Lower lobe of right lung (tissue), 2 donors: ENCODE measurements at places on chromosomes 5 and 9. TPM values are rescaled to one million over a fixed set of nuclear protein-coding genes. Genes with fewer than 3 reads are reported as not detected.
A peak's percentile ranks its signal among the peaks of the same experiment; 100 is the strongest.

PFN3 gene
- not detected for total RNA-seq

DNA sequence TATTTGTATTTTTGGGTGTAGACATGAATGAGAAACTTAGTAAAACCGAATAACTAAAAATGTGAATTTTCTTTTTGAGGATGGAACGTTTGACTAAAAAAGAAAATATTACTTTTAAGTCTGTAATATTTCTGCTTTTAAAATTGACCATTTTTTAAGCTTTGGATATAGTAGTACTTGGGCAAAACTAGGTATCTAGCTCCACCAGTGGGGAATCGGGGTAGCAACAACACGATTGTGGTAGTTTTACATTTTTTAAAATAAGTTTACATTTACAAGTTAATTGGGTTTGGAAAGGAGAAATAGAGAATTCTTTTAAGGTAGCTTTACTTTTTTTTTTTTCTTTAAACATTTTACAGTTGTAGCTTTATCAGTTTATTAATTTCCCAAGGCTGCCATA is 154.4 kb downstream of the MAN2A1 start:
- no peak overlapping the region for H3K27ac ChIP-seq
- H3K36me3 ChIP-seq = peaks cover 60% of the 10 kb centered on the region
- H3K27me3 ChIP-seq = no peaks in the 10 kb centered on the region
- DNase-seq = no peak
- H3K4me1 ChIP-seq = no peaks in the 10 kb centered on the region
- no peak overlapping the region for H3K4me3 ChIP-seq

GRCh38 chr5:154977409-154977808 is 36.1 kb upstream of the KIF4B start:
- H3K27me3 ChIP-seq = no peaks in the 10 kb centered on the region
- H3K4me1 ChIP-seq = no peaks in the 10 kb centered on the region
- H3K36me3 ChIP-seq = no peaks in the 10 kb centered on the region
- DNase-seq = no peak

GABBR2 gene
- total RNA-seq = 0.24 TPM

GRCh38 chr5:81151546-81151945 is 81.6 kb upstream of the CKMT2 start:
- H3K4me3 ChIP-seq = no peak overlapping the region
- no peak overlapping the region for H3K27ac ChIP-seq
- no peaks in the 10 kb centered on the region for H3K27me3 ChIP-seq

DNA sequence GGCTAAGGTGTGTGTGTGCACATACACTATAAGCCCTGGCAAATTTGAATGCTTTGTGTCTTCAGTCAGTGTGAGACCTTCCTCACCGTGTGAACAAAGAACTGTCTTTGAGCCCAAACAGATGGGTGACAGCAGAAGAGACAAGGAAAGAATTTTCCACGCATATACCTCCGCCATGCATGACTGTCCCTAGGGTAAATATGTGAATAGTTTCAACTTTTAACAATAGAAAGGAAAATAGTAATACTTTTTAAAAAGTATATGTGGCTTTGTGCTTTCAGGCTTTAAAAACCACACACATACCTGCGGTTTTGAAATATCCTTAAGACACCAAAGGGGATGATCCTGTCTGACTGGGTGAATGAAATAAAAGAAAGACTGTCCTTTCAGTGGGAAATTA is 438.6 kb upstream of the MPDZ start:
- H3K36me3 ChIP-seq = no peaks in the 10 kb centered on the region
- DNase-seq = no peak
- H3K27me3 ChIP-seq = no peaks in the 10 kb centered on the region
- H3K27ac ChIP-seq = no peak overlapping the region
- H3K4me3 ChIP-seq = no peak overlapping the region
- peaks cover 13% of the 10 kb centered on the region for H3K4me1 ChIP-seq

GBGT1 gene
- total RNA-seq = 38.5 TPM

TAF11L10 gene
- not detected for total RNA-seq

DNA sequence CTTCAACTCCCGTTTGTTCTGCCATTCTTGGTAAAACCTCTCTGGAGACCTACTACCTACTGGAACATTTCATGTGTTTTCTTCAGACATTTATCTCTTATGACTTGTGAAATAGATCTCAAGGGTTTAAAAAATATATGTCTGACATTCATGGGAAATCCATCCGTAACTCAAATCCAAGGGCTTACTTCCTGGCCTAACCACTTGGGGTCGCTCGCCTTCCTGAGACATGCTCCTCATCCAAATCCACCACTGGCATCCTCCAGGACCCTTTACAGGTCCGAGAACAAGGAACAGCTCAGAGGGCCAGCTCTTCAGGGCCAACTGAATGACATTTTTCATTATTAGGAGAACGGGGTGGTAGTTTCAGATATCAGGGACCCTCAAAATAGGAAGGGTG is 235.1 kb upstream of the TUT7 start:
- DNase-seq = no peak
- no peaks in the 10 kb centered on the region for H3K27me3 ChIP-seq
- no peaks in the 10 kb centered on the region for H3K36me3 ChIP-seq
- no peak overlapping the region for H3K4me3 ChIP-seq
- peaks cover 6% of the 10 kb centered on the region for H3K4me1 ChIP-seq
- no peak overlapping the region for H3K27ac ChIP-seq

DNA sequence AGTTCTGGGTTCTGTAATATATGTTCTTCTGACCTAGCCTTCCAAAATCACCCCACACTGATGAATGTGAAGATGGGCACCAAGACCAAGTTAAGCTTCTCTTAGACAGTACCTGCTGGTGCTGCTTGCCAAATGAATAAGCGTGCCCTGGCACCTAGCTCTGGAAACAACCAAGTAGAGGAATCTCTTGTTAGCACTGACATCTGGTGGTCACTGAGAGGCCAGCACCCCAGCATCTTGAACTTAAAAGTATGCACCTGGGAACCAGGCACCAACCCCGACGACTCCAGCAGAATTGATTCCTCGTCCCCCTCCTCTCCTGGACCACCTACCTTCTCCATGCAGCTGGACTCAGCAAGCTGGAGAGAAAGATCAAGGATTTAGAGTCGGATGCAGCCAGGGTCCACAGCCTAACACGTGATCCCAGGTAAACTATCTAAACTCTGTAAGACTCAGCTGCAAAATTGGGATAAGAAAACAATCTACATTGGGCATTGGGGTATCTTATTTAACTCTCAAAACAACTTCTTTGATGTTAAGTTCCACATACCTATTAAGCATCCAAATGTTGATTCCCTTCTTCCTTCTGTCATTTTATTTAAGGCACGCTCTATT is 89.8 kb downstream of the SLC1A3 start:
- H3K4me1 ChIP-seq = peaks cover 13% of the 10 kb centered on the region
- no peaks in the 10 kb centered on the region for H3K36me3 ChIP-seq
- H3K27me3 ChIP-seq = peaks cover 11% of the 10 kb centered on the region
- H3K27ac ChIP-seq = no peak overlapping the region

- H3K4me3 ChIP-seq = no peak overlapping the region
- H3K4me1 ChIP-seq = no peaks in the 10 kb centered on the region
- no peak overlapping the region for H3K27ac ChIP-seq
Observed at GRCh38 chr5:152933056-152933455, 528.0 kb upstream of the NMUR2 start.

GRCh38 chr5:72266862-72267261 is 53.2 kb downstream of the MRPS27 start:
- H3K4me1 ChIP-seq = no peaks in the 10 kb centered on the region
- DNase-seq = no peak

DNA sequence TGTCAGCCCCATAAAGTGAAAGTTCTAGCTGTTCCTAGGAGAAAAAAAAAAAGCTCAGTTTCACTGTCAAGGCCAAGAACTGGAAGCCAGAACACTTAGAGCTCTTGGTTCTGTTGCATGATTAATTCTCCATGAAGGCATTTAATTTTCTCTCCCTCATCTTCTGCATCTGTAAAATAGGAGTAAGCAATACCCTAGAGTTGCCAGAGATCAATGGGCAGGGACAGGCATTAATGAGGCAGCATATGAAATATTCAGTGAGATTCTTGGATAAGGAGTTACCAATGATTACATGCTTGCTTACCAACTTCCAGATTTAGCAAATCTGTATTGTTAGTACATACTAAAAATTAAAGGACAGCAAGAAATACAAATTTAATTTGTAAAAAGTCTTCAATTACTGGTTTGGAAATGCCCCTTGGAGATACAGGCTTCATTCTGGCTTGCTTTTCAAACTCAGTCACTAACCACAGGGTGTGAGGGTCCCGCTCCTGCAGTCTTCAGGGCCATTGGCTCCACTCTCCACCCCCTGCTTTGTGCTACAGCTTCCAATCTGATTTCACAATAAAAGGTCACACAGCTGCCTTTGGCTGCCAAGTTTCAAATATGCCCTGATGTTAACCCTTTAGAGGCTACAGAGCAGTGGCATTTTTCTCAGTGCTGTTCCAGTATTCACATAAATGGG is 624.6 kb downstream of the BNC2 start:
- H3K4me3 ChIP-seq = no peak overlapping the region
- H3K27ac ChIP-seq = no peak overlapping the region
- DNase-seq = no peak

GRCh38 chr5:138725153-138725817 is 27.9 kb upstream of the CTNNA1 start:
- DNase-seq = peak; percentile 60
- H3K27ac ChIP-seq = peak overlapping the region; percentile 50
- no peaks in the 10 kb centered on the region for H3K27me3 ChIP-seq
- H3K4me1 ChIP-seq = peaks cover 8% of the 10 kb centered on the region
- H3K36me3 ChIP-seq = no peaks in the 10 kb centered on the region

PRRX2 gene
- total RNA-seq = 2.5 TPM

DNA sequence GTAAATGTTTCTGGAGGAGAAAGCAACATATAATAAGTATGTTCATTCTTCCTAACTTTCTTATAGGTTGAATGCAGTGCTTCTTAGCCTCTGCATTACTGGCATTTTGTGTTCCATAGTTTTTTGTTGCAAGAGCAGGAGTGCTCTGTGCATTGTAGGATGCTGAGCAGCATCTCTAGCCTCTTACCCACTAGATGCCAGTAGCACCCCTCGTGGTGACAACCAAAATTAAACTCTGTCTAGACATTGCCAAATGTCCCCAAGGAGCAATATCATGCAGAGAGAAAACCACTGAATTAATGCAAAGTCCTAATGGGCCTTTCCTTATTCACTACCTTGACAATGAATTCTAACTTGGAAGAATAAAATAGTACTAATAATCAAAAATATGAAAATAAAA is 147.0 kb downstream of the GLIS3 start:
- no peaks in the 10 kb centered on the region for H3K36me3 ChIP-seq
- no peak for DNase-seq
- no peaks in the 10 kb centered on the region for H3K27me3 ChIP-seq
- no peak overlapping the region for H3K27ac ChIP-seq
- peaks cover 4% of the 10 kb centered on the region for H3K4me1 ChIP-seq

DNA sequence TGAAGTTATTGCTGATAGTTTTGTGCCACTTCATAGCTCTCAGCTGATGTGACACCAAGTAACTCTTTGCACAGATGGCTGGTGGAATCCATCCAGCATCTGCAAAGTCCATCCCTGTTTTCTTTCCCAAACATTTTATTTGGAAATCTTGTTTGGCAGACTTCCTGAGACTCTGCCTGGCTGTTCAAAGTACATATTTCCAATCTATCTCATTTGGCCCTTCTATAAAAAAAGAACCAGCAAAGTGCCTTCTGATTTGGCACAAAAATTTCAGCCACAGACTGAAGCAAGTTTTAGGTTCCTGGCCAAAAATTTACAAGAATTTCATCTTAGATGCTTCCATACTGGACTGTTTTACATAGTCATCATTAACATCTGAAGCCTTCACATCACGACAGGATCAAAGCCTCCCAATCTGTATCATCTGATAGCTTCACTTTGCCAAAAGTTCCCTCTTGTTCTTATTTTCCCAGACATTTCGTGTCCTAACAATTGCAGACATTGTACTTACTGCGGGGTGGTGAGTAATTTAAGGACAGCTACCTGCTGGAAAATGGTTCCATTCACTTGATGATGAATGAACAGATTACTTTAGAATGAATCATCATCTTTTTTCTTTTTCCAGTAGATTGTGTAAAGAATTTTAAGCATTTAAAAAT is 377.3 kb downstream of the KIAA0825 start:
- no peak overlapping the region for H3K4me3 ChIP-seq
- H3K27ac ChIP-seq = no peak overlapping the region
- no peaks in the 10 kb centered on the region for H3K36me3 ChIP-seq
- H3K4me1 ChIP-seq = peaks cover 4% of the 10 kb centered on the region

ADRA1B gene
- total RNA-seq = 3.8 TPM

TEK gene
- 56.3 TPM for total RNA-seq

DNA sequence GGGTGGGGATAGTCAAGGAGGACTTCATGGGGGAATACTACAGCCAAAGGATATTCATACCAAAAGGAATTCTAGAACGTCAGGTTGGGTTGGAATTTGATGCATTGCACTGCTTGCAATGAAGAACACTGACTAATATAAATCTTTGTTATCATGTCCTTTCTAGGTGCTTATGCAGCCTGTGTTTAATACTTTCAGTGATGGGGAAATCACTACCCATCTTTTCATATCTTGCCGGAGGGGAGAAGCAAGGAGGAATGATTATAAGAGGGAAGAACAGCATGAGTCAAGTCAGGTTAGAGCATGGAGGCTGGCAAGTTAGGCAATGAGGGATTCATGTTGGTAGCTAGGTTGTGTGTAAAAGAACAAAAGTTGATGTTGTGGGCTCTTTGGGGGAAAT is 5.1 kb upstream of the CCDC69 start:
- no peaks in the 10 kb centered on the region for H3K27me3 ChIP-seq
- no peak overlapping the region for H3K27ac ChIP-seq
- no peaks in the 10 kb centered on the region for H3K36me3 ChIP-seq

UAP1L1 gene
- 29.7 TPM for total RNA-seq

SPINK13 gene
- total RNA-seq = not detected

GRCh38 chr5:178107756-178108310 is 5.5 kb upstream of the N4BP3 start:
- no peak overlapping the region for H3K4me3 ChIP-seq
- DNase-seq = no peak
- no peaks in the 10 kb centered on the region for H3K36me3 ChIP-seq
- no peak overlapping the region for H3K27ac ChIP-seq

DNA sequence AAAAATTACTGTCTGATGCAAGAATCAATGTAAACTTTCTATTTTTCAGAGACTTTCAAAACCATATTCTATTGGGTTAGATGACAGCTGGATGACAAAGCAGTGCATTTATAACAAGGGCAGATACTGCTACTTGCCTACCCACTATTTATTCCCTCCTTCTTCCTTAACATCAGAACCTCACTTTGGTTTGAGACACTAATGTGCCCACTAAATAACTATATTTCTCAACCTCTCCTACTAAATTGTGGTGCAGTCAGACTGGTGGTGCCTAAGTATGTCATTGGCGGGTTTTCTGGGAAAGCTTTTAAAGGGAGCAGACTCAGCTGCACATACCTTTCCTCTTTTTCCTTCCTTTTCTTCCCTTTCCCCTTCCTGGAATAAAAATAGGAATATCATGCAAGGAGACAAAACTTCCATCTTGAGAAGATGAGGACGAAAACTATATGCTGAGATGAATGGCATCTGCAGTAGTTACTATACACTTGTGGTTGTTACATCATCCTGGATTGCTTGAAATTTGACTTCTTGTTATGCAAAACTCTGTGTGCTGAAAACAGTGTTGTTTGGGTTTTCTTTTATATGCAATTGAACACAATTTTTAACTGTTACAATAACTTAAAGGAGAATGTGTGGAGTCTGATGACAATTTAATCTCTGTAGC is 43.8 kb downstream of the PRR16 start:
- H3K27ac ChIP-seq = no peak overlapping the region
- no peaks in the 10 kb centered on the region for H3K36me3 ChIP-seq
- H3K4me3 ChIP-seq = no peak overlapping the region
- H3K4me1 ChIP-seq = no peaks in the 10 kb centered on the region
